ENCODE measurements at places on chromosomes 7 and 10.

- H3K27ac ChIP-seq, result no peak overlapping the region
- peaks cover 8% of the 10 kb centered on the region for H3K27me3 ChIP-seq
- no peak for DNase-seq
- H3K4me1 ChIP-seq, result no peaks in the 10 kb centered on the region
- no peak overlapping the region for H3K4me3 ChIP-seq
- H3K36me3 ChIP-seq, result no peaks in the 10 kb centered on the region
Measured at GRCh38 chr10:47175181-47176123, 124.5 kb upstream of the GDF10 start.

GRCh38 chr7:138549082-138549481 lies 89.0 kb downstream of the TRIM24 start:
- no peak for DNase-seq
- H3K36me3 ChIP-seq, result peaks cover 79% of the 10 kb centered on the region
- no peak overlapping the region for H3K4me3 ChIP-seq
- no peak overlapping the region for H3K27ac ChIP-seq
- no peaks in the 10 kb centered on the region for H3K27me3 ChIP-seq

DNA sequence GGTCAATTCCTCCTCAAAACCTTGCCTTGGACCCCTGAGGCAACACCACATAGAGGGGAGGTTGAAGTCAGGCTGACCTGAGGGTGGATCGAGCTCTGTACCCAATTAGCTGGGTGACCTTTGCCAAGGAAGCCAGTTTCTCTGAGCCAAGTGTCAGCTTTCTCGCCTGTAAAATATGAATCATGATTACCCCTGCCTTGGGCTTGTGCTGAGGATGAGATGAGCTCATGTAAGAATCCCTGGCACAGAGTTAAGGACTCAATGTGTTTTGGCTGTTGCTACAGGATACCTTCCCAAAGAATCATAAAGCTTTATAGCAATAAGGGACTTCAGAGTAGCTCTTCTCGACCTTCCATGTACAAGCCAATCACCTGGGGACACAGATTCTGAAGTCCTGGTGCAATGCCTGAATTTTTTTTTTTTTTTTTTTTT lies 43.5 kb upstream of the CACUL1 start:
- H3K4me1 ChIP-seq, result no peaks in the 10 kb centered on the region
- no peaks in the 10 kb centered on the region for H3K36me3 ChIP-seq
- DNase-seq, result no peak
- no peak overlapping the region for H3K27ac ChIP-seq
- no peak overlapping the region for H3K4me3 ChIP-seq
- H3K27me3 ChIP-seq, result peaks cover 19% of the 10 kb centered on the region

DNA sequence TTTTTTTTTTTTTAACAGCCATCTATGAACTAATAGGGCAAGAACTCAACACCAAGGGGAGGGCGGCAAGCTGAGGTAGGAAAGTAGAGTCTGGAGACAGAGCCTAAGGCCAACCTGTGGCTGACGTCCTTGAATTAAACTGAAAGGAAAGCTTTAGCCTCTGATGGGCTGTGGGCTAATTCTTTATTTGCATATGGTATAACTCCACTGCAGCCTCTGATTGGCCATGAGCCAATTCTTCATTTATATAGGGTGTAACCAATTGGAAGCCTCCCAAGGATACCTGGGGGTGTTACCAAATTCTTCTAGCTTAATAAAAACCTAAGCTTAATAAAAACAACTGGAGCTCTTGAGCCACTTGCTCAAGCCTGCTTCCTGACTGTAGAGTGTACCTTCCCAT lies 10.3 kb downstream of the TYW1 start:
- no peaks in the 10 kb centered on the region for H3K27me3 ChIP-seq
- no peak overlapping the region for H3K27ac ChIP-seq
- peaks cover 36% of the 10 kb centered on the region for H3K36me3 ChIP-seq
- no peak overlapping the region for H3K4me3 ChIP-seq

DNA sequence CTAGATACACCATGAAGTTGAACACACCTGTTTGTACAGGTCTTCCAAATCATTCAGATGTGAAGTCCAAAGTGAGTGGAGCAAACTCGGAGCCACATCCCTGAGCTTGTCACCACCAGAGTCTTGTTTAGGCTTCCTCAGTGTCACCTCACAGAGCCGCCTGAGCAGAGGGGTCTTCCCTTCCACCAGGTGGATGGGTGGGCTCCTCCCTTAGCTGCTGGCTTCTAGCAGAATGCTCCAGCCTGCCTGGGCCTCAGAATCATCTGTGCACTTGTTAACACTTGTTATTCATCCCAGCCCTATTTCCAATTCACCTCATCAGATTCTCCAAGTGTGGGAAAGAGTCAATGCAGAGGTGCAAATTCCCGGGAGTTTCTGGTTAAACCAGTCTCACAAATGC lies 32.5 kb downstream of the C10orf71 start:
- H3K27me3 ChIP-seq, result peaks cover 14% of the 10 kb centered on the region
- no peak for DNase-seq
- no peak overlapping the region for H3K4me3 ChIP-seq
- H3K4me1 ChIP-seq, result peaks cover 13% of the 10 kb centered on the region
- peaks cover 7% of the 10 kb centered on the region for H3K36me3 ChIP-seq
- H3K27ac ChIP-seq, result no peak overlapping the region

- peaks cover 8% of the 10 kb centered on the region for H3K27me3 ChIP-seq
- DNase-seq, result no peak
- H3K4me3 ChIP-seq, result no peak overlapping the region
- no peaks in the 10 kb centered on the region for H3K36me3 ChIP-seq
Measured at GRCh38 chr7:143049362-143049761, 2.8 kb upstream of the OR6V1 start.

DNA sequence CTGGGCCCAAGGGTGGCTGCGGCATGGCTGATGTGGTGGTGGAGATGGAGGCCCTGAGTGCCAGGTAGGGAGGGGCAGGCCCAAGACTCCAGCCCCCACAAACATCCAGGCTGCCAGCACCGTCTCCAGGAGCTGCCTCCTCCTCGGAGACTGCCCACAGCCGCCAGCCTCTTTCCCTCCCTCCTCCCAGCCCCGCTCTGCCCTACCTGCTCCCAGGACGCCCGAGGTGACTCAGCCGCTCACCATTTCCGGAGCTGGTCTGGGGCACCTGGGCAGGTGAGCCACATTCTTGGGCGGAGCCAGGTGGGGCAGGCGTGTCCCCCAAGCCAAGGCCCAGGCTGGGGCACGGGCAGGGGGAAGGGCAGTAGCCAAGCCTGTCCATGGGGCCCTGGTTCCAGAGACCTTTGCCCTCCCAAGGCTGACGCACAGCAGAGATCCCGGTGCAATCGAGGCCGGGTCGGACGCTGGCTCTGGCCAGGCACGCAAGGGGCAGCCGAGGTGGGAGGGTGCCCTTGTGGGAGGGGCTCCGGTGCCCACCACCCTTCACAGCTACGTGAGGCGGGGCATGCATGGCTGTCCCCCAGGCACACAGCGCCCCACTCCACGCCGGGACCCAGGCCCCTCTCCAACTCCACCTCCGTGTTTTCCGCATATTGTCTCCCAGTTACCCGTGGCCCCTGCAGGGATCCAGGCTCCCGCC lies 8.8 kb downstream of the ADAP1 start:
- H3K4me1 ChIP-seq, result no peaks in the 10 kb centered on the region
- H3K4me3 ChIP-seq, result no peak overlapping the region
- no peak overlapping the region for H3K27ac ChIP-seq
- H3K27me3 ChIP-seq, result peaks cover 20% of the 10 kb centered on the region
- no peak for DNase-seq

DNA sequence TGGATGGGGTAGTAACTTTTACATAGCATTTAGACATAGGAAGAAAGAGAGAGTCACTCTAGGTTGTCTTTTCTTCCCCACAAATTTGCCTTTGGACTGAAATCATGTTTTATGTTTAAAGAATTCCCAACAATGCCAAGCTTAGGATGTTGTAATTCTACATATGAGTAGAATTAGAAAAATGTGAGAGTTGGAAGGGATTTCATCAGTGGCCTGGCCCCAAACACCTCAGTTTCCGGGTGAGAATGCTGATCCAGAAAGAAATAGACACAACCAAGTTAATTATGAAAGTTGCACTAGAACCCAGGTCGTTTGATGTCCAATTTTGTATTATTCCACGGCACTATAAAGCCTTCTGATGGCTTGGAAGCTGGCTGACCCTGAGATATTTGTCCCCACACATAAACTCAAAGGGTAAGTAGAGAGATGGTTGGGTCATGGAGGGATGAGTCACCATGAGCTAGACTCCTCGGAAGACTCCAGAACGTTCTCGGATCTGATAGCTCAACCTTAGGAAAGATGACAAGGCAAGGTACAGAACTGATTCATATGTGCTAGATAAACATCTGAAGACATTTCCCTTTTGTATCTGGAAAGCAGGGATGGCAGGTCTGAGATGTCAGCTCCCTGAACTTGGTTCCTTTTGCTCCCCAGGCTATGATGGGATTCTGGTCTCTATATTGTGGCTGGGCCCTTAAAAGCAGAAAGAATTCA lies 48.8 kb upstream of the SLC35B4 start:
- no peak overlapping the region for H3K4me3 ChIP-seq
- H3K36me3 ChIP-seq, result no peaks in the 10 kb centered on the region
- peaks cover 14% of the 10 kb centered on the region for H3K27me3 ChIP-seq
- no peak for DNase-seq
- H3K4me1 ChIP-seq, result no peaks in the 10 kb centered on the region
- no peak overlapping the region for H3K27ac ChIP-seq

GRCh38 chr10:33772370-33773252 lies 438.1 kb upstream of the NRP1 start:
- no peaks in the 10 kb centered on the region for H3K36me3 ChIP-seq
- no peak for DNase-seq
- no peak overlapping the region for H3K27ac ChIP-seq
- H3K4me1 ChIP-seq, result no peaks in the 10 kb centered on the region
- no peaks in the 10 kb centered on the region for H3K27me3 ChIP-seq
- H3K4me3 ChIP-seq, result no peak overlapping the region

GRCh38 chr10:64408391-64409183 lies 887.4 kb downstream of the REEP3 start:
- no peaks in the 10 kb centered on the region for H3K4me1 ChIP-seq
- no peak overlapping the region for H3K27ac ChIP-seq
- no peak overlapping the region for H3K4me3 ChIP-seq
- no peaks in the 10 kb centered on the region for H3K36me3 ChIP-seq
- no peak for DNase-seq
- no peaks in the 10 kb centered on the region for H3K27me3 ChIP-seq

DNA sequence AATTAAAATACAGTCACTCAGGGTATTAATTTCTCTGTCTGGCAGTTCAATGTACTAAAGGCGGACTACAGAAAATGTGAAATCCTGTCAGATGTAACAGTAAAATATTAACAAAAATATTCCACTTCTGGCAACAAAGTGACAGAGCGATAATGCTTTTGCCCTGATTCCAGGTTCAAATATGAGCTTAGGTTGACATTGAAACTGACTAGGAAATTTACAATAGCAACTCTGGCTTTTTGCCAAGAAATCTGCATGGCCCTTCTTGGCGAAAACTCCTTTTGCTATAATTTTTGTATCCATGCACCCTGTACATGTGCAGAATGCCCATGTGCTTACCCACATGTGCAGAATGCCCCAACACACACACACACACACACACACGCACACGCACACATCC lies 552.2 kb downstream of the MDFIC start:
- no peak for DNase-seq
- H3K27ac ChIP-seq, result no peak overlapping the region
- peaks cover 29% of the 10 kb centered on the region for H3K27me3 ChIP-seq
- no peaks in the 10 kb centered on the region for H3K36me3 ChIP-seq
- H3K4me1 ChIP-seq, result peaks cover 10% of the 10 kb centered on the region
- no peak overlapping the region for H3K4me3 ChIP-seq

- H3K36me3 ChIP-seq, result no peaks in the 10 kb centered on the region
- no peak for DNase-seq
- peaks cover 4% of the 10 kb centered on the region for H3K27me3 ChIP-seq
- no peak overlapping the region for H3K27ac ChIP-seq
- no peaks in the 10 kb centered on the region for H3K4me1 ChIP-seq
Measured at GRCh38 chr10:97599272-97599619, 9.7 kb downstream of the C10orf62 start.

DNA sequence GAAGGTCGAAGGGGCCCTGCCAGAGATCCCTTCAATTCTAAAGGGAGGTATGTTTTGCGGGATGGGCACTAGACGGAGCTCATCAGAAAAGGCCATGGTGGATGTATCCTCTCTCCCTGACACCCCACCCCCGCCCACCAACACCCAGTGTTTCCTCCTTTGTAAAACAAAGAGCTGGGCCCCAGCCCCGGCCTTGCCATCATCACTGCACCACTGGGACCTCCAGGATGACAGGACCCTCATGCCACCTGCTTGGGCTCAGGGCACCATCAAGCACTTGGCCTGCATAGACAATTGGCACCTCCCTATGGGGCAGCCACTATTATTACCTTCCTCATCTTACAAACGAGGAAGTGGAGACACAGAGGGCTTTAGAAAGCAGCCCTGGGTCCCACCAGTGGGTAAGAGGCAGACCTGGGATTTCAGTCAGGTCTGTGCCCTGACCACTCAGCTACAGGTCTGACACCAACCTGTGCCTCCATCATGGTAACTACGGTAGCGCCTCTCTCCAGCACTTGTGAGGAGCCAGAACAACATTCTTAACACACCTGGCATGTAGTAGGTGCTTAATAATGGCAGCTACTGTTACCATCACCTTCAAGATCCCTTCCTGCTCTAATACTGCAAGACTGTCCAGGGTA lies 2.0 kb downstream of the CALML3 start:
- H3K27ac ChIP-seq, result no peak overlapping the region
- no peaks in the 10 kb centered on the region for H3K4me1 ChIP-seq
- DNase-seq, result no peak
- H3K27me3 ChIP-seq, result peaks cover 27% of the 10 kb centered on the region
- no peak overlapping the region for H3K4me3 ChIP-seq
- H3K36me3 ChIP-seq, result no peaks in the 10 kb centered on the region

GRCh38 chr10:77180794-77181193 lies 456.8 kb downstream of the KCNMA1 start:
- peaks cover 6% of the 10 kb centered on the region for H3K27me3 ChIP-seq
- no peak overlapping the region for H3K27ac ChIP-seq
- no peaks in the 10 kb centered on the region for H3K36me3 ChIP-seq
- no peak overlapping the region for H3K4me3 ChIP-seq
- H3K4me1 ChIP-seq, result no peaks in the 10 kb centered on the region

DNA sequence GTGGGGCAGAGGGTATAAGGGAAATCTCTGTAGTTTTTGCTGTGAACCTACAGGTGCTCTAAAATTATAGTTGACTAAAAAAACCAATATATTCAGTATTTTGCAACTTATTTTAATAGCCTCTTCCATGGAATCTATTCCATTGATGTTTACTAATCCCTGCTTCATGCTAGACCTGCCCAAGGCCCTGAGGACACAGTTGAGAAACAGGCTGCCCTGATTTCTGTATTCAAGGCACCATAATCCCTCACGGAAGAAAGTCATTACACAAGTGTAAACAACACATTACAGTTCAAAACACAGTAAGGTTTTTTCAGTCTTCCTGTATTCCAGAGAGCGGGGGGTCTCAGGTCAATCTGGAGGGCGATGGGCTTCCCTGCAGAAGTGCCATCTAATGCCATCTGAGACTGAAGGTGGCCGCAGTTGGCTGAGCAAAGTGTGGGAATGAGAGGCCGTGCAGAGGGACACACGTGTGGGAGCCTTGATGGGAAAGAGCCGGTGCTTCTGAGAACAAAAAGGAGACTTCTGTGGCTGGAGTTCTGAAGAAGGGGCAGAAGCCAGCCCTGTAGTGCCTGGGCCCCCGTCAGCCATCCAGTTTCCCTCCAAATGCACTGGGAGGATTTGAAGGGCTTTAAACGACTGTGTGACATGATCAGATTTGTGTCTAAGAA lies 146.9 kb downstream of the PTPN20 start:
- no peak overlapping the region for H3K4me3 ChIP-seq
- no peaks in the 10 kb centered on the region for H3K4me1 ChIP-seq
- DNase-seq, result no peak
- H3K36me3 ChIP-seq, result no peaks in the 10 kb centered on the region
- H3K27ac ChIP-seq, result no peak overlapping the region

- peaks cover 7% of the 10 kb centered on the region for H3K4me1 ChIP-seq
- H3K27me3 ChIP-seq, result peaks cover 14% of the 10 kb centered on the region
- peak overlapping the region; percentile 47 for H3K27ac ChIP-seq
- DNase-seq, result no peak
- no peak overlapping the region for H3K4me3 ChIP-seq
Measured at GRCh38 chr7:24718977-24719491, 38.2 kb downstream of the GSDME start.

All from activated naive CD4-positive, alpha-beta T cell treated with anti-CD3 and anti-CD28 coated beads, Interleukin-2, amount 10 ng/mL, durations not matched to agents 7 days and 5 days (primary cell).